Small intestine (tissue), 16 donors: ENCODE measurements at places on chromosomes 6 and 20. TPM values are rescaled to one million over a fixed set of nuclear protein-coding genes. Genes with fewer than 3 reads are reported as not detected.

DNA sequence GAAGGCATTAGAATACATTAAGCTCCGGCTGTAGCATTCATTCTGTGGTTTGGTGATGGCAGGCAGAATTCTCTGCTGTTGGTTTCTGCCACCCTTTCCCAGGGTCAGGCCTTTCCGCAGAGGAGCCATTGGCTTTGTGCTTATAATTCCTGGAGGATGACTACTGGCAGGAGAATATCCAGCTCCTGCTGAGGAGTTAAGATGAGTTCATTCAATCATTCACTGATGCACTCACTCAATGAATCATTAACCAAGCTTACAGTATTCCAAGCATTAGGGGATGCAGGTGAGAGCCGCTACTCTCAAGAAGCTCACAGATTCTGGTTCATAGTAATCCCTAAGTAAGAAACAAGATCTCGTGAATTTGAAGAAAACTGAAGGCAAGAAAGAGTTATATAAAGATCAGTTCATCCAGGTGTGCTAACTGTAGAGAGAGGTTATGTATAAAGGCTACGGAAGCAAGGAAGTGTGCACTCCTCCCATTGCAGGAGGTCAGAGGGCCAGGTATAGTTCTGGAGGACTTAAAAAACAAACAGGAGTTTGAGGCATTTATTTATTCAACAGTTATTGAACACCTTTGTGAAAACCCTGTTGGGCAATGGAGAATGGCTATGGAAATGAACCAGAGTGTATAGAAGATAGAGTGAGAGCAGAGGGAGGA, 75.5 kb downstream of the HMGN3 start:
- H3K36me3 ChIP-seq, result no peaks in the 10 kb centered on the region
- H3K4me3 ChIP-seq, result no peak overlapping the region
- H3K4me1 ChIP-seq, result no peaks in the 10 kb centered on the region
- H3K27me3 ChIP-seq, result no peaks in the 10 kb centered on the region

DNA sequence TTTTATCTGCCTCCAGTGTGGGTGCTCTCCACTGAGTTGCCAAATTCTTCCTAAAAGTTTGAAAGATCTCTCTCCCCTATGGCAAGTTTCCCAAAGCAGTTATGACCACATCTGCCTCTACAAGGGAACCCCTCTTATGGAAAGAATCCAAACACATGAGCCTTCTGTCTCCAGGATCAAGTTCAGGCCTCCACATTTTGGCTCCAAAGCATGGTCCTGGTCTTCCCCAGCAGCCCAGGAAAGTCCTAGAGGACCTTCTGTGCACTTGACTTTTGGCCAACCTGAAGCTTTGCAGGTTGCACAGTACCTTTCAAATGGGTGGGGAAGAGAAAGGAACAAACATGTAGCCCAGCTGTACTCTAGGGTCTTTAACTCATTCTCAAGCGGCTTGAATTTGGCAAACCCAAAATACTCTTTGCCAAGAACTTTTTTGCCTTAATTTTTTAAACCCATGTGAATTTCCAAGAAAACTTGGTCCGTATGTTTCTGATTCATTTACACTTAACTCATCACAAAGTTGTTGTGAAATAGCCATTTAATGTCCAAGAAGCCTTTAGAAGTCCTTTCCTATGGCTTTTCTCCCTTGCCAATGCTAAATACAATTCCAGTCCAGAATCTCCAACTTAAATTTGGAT, 240.1 kb upstream of the TBX18 start:
- no peaks in the 10 kb centered on the region for H3K27me3 ChIP-seq
- no peaks in the 10 kb centered on the region for H3K4me1 ChIP-seq
- no peak overlapping the region for H3K27ac ChIP-seq

GRCh38 chr6:6703699-6704098, 115.2 kb downstream of the LY86 start:
- no peaks in the 10 kb centered on the region for H3K36me3 ChIP-seq
- peak overlapping the region; percentile 91 for H3K27ac ChIP-seq
- peak; percentile 98 for DNase-seq
- no peaks in the 10 kb centered on the region for H3K4me1 ChIP-seq

Gene WFDC2
- 3.1 TPM for polyA plus RNA-seq

Gene OLIG3
- polyA plus RNA-seq, result not detected

Gene TMEM244
- not detected for polyA plus RNA-seq

Gene CST4
- polyA plus RNA-seq, result not detected

Gene CASP8AP2
- polyA plus RNA-seq, result 4.8 TPM
